ENCODE measurements at places on chromosomes 2 and 18.

GRCh38 chr2:164697688-164698461, 76.6 kb upstream of the GRB14 start:
- DNase-seq, result no peak

GRCh38 chr2:135164431-135164830, 112.3 kb downstream of the RAB3GAP1 start:
- DNase-seq, result no peak

GRCh38 chr2:226791056-226791486, 8.5 kb downstream of the IRS1 start:
- no peak for DNase-seq

- DNase-seq, result no peak
These were observed 35.1 kb downstream of the GALM start for GRCh38 chr2:38700881-38701458.

DNA sequence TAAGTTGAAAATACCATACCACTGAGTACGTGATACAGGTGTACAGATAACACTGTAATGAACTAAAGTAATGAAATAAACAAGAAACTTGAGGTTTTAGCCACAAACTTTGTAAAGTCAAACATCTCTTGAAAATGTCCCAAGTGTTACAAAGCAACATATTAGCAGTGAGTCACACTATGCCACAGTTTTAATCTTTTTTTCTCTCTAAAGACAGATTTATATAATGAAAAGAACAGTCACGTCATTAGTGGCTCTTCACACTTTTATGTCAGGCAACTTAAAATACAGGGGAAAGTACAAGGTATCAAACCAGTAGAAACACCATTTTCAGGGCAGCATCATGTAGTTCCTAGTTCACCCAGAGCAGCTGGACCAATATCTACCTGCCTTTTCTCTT, 42.1 kb downstream of the RAPH1 start:
- DNase-seq, result no peak

DNA sequence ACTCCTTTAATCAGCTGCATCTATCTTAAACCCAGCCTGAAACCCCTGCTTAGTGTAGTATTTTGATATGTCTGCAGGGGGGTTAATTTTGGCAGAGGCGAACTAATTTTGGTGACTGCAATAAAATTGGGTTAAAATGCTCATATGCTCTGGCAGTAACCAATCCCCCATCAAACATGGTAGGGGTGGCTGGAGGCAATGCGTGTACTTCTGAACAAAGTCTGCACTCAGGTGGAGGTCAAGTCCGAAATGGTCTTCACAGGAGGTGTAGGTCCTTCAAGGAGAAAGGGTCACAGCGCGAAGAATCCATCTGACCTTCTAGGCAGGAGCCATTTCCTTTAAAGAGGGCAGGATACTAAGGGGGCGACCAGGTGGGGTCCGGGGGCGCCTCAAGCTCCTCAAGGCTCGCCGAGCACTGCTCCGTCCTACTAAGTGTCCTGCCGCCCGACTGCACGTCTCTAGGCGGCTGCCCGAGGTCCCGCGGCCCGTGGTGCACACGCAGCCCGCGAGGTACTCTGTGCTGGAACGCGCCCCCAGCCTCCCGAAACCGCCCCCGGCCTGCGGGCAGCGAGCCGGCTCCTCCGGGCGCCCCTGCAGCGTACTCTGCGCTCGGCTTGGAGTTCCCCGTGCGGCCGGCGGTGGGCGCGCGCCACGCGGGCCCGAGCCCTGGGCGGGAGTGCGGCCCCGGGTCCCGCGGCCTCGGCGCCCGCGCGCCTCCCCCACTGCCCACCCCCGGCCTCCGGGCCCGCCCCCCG, 1.7 kb upstream of the LDLRAD4 start:
- DNase-seq, result no peak

DNA sequence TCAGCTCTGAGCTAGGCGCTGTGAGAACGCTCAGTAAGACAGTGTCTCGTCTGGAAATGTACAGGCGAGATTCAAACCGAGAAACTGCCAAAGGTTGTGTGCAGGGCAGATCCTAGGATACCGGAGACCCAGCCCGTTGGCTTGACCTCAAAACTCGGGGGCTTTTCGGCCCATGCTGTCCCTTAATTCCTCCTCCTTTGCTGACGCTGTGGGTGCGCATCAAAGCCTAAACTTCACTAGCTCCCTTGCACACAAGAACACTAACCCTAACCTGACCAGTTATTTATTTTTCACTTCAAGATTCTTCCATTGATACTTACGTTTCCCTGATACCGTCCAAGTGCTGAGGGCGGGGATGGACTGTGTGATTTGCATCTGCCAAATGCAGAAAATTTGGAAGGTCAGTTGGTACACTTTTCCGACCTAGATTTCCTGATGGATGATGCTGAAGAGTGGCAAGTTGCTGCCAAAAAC, 1.0 kb upstream of the AAK1 start:
- DNase-seq, result no peak

DNA sequence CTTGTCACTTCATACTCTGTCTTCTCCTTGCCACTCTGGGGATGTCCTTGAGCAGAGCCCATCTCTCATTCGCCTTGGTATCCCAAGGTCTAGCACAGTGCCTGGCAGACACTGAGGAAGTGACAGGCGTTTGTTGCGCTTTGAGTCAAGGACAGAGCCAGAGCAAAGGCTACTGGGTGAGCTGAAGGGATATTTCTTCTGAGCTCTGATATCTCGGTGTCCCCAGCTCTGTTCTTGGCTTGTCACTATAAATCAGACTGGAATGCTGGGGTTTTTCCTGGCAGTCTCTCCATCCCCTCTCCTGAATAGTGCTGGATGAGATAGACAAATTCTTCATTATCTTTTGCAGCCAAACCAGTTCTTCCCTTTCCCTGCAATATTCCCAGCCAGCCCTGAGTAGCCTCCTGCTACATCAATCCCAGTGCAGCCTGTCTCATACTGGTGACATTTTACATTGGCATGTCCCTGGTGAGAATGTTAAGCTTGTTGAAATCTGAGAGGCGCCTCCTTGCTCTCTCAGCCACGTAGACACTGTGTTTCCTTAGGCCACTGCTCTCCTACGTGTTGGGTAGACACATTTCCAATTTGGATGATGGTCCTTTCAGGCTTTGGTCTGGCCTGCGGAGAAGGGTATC, 61.7 kb downstream of the CTIF start:
- DNase-seq, result no peak

GRCh38 chr2:64945973-64946768, 43.0 kb upstream of the SLC1A4 start:
- DNase-seq, result no peak

DNA sequence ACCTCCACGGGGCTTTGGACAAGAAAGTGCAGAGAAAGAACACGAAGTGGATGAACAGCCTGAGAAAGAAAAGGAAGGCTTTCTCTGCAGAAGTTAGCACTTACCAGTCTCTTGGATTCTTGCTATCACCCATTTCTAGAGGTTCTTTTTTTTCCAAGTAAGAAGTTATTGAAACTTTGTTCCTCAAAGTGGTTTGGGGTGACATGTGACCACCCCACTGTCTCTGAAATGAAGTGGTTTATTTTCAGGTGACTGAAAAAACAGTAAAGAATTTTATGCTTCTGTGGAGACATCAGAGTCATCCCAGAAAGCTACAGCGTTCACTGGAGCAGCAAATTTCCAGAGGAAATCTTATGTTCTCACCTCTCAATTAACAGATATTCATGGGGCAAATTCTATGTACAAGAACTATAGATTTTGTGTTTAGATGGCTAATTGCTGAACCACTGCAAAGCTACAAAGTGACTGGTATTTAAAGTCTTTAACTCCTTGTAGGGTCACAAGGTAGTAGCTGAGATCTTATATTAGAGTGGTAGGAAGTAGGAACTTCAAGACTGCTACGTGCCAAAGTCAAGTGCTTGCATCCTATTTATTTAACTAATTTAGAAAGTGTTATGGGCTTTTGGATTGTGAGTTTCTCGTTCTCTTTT, 267.5 kb downstream of the TGIF1 start:
- DNase-seq, result no peak

GRCh38 chr2:196163285-196163684, 8.1 kb downstream of the STK17B start:
- DNase-seq, result no peak

DNA sequence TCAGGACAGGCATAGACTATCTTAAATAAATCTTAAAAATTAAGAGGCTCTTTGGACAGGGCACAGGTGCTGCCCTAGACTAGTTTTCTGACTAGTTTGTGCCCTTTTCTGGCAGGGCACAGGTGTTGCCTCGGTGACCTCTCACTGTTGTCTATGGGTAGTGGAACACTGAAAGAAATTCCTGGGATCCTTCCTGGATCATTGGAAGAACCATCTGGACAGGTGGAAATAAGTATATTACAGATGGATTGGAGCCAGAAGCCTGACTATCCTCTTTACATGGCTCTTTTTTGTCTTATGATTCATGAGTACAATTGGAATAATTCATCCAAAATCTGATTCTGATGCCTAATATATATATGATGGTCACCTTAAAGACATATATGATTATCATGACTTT, 286.6 kb downstream of the RIT2 start:
- DNase-seq, result no peak

GRCh38 chr2:189580658-189581353, at the start of gene SLC40A1:
SLC40A1 (minus strand) TSS chr2:189580786; CDS start chr2:189580460, 326 bp downstream.
- peak; percentile 32 for DNase-seq

GRCh38 chr2:227407591-227408151, 19.9 kb upstream of the SCYGR1 start:
- DNase-seq, result no peak

GRCh38 chr2:11617984-11618707, 51.8 kb downstream of the NTSR2 start:
- DNase-seq, result no peak

- no peak for DNase-seq
These were observed 407.3 kb upstream of the CDH20 start for GRCh38 chr18:60925892-60926291.

GRCh38 chr2:60294901-60295635, 258.4 kb downstream of the BCL11A start:
- DNase-seq, result no peak

DNA sequence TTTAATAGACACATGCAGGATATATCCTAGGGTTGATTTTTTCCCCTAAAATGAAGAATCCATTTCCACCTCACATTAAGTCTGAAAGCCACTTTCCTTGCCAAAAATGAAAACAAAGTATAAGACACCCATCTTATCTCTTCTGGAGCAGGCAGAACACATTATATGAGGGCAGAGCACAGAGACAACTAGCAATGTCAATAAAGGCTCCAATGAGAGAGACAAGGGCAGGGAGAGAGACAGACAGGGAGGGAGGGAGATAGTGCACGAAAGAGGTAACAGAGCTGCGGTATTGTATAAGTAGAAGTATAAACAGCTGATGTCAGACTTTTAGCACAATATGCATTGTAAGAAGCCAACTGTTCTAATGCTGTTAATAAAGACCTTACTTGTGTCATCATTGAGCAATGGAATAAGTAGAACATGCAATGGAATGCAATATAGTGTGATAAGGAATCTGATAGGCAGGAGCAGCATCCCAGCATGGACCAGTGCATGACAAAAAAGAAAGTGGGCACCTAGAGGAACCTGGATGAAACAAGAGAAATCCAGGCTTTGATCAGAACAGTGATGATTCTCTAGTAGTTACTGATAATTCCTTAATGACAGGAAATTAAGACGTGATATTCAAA, 150.6 kb upstream of the TCF4 start:
- no peak for DNase-seq

DNA sequence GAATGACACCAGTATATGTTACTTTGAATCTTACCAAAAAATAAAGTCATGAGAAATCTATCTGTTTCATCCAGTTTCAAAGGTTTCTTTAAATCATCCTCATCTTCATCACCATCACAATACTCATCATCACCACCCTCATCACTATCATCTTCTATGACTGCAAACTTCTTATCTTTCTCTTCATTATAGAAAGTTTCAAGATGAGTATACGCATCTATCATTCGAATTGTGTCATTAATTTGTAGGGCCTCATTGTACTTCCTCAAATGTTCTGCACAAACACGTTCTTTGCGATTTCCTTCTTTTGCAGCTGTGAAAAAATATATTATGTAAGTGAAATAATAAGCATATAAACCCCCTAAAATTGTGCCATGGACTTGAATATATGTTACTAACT, 34.1 kb upstream of the FAP start:
- DNase-seq, result no peak

DNA sequence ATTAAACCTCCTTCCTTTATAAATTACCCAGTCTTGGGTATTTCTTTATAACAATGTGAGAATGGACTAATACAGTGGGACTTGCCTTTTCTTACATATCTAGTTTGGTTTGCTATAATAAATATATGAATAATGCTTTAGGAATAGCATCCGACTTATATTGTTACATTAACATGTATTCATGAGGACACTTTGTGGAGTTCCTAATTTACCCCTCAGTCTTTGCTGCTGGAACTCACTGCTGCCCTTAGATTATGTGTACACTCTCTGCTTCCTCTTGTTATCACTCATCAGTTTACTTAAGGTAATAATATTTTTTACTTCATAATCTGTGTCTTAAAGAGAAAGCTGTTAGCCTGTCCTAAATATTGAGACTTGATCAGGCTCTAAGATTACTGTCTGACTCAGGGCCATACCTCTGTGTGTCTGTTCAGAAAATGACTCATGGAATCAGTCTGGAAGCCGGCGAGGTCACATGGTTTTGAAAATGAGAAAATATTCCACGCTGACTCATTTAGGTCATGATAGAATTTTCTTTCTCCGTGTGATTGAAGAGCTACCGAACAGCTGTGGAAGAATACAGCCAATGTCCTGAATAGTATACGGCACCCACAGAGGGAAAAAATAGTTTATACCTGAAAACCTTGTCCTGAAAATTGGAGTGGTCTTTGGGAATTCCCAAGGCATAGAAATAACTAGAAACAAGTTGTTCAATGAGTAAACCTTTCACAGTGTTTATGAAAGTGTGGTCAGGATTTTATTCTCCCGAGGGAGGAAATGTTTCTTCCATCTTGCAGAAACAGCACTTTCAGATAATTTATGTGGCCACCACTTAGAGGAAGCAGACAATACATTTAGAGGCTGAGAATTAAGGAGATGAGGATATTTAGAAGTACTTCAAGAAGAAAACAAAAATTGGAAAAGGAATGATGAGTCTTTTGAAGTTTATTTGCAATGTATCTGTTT, 156.4 kb downstream of the DSEL start:
- DNase-seq, result no peak

GRCh38 chr18:63336366-63337099, 17.0 kb upstream of the BCL2 start:
- DNase-seq, result no peak

- no peak for DNase-seq
These were observed 81.5 kb downstream of the EPHA4 start for GRCh38 chr2:221490506-221491060.

DNA sequence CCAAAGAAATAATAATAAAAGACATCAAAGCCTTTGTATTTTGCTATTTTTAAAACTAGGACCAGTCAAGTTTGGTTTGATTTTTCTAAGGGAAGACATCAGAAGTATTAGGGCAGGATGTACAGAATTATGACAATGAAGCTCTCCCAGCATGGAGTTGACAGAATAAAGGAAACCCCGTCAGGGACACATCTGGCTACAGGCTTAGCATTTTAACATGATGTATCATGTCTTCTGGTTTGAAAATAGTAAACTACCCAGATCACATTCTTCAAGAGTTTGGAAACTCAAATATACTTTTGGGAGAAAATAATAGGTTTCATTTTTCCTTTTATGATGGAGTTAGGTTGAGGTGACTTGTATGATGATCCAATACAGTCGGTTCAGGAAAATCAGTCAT, 552.0 kb upstream of the CDH2 start:
- DNase-seq, result no peak
